HCT116 (cell line): ENCODE measurements at places on chromosomes 1 and 21.

GRCh38 chr1:109732390-109732881 is 8.4 kb downstream of the GSTM3 start:
- DNase-seq = no peak

DNA sequence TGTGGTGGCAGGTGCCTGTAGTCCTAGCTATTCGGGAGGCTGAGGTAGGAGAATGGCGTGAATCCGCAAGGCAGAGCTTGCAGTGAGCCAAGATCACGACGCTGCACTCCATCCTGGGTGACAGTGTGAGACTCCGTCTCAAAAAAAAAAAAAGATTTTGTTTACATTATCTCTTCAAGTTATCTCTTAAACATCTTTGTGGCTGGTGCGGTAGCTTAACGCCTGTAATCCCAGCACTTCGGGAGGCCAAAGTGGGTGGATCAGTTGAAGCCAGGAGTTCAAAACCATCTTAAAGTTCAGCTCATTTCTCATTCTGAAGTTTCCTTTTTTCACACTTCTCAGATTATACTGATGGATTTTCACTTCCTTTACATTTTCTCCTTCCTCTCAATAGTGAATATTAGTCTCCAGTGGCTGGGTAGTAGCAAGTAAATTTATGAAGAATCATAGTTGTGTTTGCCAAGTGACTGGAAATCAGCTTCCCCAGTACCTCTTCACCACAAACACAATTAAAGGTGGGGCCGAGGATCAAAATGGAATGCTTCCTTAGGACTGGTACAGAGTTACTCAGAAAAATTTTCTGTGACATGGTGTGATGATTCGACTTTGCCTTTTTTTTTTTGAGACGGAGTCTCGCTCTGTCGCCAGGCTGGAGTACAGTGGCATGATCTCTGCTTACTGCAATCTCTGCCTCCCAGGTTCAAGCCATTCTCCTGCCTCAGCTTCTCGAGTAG is 13.8 kb downstream of the PIP5K1A start:
- no peak for DNase-seq

DNA sequence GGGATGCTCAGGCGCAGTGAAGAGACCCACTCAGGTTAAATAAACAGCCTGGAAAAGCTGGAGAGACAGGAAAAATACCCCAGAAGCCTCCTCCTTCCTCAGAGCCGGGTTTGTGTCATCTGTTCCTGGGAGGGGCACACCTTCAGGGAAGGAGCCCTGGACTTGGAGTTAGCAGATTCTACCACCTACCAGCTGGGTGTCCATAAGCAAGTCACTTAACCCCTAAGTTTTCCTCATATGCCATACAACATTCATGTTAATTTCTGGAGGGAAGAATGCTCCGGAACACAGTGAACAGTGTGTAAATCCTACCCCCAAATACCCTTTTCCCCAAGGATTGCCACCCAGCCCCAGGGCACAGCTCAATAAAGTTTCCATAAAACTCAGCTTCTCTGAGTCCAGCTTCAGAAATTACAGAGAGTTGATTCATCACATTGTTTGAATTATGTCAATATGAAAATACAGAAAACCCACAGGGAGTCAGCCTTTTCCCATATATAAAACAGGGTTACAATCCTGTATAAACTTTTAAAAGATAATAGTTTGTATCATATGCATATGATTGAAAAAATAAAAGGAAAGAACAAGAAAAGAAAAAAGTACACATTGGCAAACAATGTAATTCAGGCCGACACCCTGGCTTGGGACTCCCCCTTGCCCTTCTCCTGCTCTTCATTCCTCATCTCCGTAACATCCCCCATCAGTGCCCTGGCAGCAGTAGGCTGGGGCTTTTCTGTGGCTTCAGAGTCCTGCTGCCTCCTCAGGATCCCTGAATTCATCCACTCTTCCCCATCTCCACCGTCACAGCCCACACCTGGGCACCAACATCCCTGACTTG is 291.8 kb upstream of the USP24 start:
- no peak for DNase-seq

- no peak for DNase-seq
Measured at GRCh38 chr1:200038325-200038980, 10.9 kb downstream of the NR5A2 start.

- no peak for DNase-seq
Measured at GRCh38 chr1:78464449-78464891, 26.3 kb upstream of the PTGFR start.
